ENCODE measurements at places on chromosomes 16 and 17. TPM values are rescaled to one million over a fixed set of nuclear protein-coding genes. Genes with fewer than 3 reads are reported as not detected.

DNA sequence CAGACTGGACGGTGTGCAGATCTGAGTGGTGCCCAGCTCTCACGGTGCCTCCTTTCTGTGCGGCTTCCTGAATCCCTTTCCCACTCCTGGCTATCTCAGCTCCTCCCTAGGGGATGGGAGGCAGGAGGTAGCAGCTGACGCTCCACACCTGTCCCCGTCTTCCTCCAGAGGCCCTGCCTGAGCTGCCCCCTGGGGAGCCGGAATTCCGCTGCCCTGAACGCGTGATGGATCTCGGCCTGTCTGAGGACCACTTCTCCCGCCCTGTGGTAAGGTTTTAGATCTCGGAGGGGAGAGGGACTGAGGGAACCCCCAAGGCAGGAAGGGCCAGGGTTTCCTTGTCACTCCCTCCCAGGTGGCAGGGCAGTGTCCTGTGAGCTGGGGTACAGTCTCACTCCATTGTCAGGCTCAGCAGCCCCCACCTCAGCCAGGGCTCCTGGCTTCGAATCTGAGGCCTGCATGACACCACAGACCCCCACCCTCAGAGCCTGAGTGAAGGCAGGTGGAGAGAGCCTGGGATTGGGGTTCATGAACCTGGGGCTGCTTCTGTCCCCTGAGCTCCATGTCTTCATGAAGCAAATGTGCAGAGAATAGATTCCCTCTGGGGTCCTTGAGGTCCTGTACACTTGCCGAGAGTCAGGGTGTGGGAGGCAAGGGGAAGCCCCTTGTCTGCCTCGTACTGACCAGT, 6.6 kb downstream of the DEF8 start:
- DNase-seq: no peak

GRCh38 chr17:48615047-48615962, at the start of gene HOXB8:
HOXB8 (minus strand) TSS chr17:48615292; CDS start chr17:48614704, 588 bp downstream.
- DNase-seq: no peak

DNA sequence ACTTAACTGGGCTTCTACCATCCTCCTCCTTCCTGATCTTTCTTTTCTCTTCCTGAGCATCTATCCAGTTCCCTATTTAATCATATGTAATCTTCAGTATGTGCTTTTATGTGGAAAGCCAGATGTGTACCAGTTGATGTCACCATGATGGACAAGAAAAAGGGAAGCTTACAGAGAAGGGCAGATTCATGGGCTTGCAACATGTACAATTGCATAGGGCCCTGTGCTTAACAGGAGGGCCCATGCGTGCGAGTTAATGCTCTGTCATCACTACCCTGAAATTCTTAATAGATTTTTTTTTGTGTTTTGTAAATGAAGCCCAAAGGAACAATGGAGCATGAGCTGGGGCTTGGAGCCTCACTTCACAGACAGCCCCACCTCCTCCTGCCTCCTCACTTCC, 124.3 kb downstream of the CDH13 start:
- no peak for DNase-seq

DNA sequence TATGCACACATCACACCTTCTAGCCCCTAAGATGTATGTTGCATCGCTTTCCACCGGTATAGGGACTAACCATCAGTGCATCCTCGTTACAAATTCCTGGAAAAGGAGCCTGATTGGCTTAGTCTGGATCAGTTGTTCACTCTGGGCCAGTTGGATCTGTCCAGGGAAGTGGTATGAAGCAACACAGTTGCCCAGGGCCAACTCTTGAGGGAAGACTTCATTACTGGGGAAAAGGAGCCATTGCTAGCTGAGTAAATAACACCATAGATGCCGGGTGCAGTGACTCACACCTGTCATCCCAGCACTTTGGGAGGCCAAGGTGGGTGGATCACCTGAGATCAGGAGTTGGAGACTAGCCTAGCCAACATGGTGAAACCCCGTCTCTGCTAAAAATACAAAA, 275.2 kb upstream of the RBFOX1 start:
- no peak for DNase-seq

DNA sequence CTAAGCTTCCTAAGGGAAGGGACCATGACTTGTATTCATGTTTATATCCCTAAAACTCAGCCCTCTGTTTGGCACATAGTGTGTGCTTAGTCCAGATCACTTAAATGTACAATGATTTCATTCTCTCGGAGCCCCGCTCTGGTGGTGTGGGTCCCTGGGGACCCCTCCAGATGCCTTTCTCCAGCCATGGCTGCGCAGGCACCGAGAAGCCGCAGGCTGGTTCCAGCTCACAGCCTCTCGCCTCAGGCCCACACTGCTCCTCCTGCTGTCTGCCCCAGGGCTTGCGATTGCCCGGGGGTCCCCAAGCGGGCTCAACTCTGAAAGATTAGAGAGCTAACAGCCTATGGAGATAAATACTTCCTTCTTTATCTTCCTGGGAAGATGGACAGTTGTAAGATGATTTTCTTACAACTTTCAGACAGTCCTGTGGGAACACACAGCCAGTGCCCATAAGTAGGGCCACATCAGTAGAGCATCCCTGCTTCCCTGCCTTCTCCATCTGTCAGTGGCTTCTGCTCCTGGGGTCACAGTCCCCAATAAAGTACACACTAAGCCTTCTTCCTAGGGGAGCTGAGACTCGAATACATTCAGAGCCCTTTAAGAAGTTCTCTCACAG, 66.2 kb downstream of the CENPV start:
- DNase-seq: no peak

DNA sequence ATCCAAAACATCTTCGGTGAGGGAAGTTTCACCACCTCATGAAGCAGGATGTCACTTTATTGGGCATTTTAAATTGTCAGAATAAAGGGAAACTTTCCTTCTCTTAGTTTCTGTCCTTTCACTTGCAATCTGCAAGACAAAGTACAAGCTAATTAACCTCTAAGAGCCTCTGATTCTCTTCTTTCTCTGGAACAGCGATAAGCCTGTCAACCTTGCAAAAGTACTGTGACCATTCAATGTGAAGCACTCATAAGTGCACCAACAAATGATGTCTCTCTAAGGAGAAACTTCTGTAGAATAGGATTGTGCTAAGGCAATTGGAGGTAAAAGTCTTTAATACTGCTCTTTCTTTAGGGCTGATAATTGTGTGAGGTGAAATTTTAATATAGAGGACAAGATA, 1622.3 kb downstream of the CDH8 start:
- no peak for DNase-seq

DNA sequence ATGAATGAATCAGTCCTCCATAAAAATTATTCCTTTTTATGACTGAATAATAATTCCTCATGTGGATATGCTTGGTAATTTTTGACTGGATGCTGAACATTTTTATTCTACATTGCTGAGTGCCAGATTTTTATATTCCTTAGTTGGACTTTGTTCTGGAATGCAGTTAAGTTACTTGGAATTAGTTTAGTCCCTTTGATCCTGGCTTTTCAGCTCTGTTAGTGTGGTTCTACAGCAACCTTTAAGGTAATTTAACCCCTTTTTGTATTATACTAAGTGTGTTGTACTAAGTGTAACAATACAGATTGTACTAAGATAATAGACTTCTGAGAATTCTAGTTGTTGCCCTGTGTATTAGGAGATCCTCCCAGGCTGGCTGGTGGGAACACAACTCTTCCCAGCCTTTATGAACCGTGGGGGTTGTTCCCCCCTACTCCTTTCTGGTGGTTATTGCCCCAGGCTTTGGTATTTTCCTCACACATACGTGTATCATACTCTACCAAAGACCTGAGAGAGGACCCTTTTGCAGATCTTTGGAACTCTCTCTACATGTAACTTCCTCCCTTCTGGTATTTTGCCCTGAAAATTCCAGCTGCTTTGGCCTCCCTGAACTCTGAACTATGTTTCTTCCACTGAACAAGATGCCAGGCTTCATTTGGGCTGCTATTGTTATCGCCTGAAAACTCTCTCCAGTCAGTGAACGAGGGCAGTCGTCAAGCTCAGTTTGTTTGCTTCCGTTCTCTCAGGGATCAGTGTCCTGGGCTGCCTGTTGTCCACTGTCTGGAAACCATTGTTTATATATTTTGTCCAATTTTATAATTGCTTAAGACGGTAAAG, 30.5 kb downstream of the TANGO6 start:
- DNase-seq: no peak

- peak; percentile 55 for DNase-seq
These were observed 5.8 kb upstream of the CBX4 start for GRCh38 chr17:79844869-79845600.

DNA sequence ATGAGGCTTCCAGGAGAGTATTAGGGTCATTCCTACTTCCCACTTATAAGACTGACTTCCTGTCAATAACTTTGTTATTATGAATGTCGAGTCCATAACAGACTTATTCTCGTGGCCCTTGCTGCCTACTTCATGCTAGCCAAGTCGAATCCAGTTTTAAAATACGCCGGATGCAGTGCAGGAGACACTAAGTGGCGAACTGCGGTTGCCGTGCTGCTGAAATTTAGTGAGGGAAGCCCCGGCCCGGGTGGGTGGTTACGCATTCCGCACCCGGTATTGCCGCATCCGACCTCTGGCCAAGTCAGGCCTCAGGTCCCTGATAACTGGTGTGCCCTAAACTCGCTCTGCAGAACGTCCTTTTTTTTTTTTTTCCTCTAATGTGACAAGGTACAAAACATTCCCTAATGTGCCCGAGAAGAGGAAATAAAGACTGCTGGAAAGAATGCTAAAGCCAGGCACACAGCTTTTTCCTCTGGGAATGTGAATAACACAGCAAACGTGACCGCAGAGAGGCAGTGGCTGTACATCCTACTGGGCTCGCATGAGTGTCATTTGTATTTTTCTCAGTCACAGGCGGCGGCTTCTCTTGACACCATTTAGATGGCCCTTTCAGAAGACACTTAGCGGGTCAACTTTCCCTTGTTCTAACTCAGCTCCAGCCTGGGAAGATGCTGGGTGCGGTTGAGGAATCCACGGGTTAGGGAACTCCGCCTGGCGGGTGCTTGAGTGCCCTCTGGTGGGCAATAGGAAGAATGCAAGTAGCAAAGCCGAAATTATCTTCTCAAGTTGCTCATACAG, 7.1 kb upstream of the AKTIP start:
- peak; percentile 61 for DNase-seq

- DNase-seq: no peak
These were observed 180.4 kb downstream of the IRF8 start for GRCh38 chr16:86079255-86079885.

- DNase-seq: no peak
These were observed 18.2 kb upstream of the MAP3K14 start for GRCh38 chr17:45334701-45335677.

DNA sequence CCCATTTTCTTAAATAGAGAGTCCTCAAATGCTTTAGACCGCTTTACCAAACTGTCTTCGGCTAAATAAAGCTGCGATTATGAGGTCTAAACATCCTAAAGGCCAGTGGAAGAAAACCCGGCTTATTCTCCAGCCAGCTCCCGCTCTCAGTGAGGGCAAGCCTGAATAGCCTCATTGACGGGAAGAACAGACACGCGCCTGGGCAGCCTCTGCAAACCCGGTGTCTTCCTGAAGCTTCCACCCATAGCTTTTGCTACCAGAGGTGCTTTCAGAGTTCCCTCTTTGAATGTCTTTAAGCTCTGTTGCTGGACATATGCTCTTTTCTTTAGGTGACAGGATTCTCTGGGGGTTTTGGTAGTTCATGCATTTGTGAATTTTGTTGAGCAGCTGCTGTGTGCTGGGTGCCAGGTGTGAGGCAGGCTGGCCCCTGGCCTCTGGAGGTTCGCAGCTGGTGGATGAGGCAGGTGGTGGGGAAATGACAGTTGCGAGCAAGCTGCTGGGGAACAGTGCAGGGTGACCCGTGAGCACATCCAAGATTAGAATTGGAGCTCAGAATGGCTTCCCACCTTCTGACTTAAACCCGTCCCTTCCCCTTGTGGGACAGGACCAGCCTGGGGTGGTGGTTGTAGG, 44.7 kb downstream of the CRISPLD2 start:
- no peak for DNase-seq

- DNase-seq: no peak
These were observed 9.2 kb downstream of the FMNL1 start for GRCh38 chr17:45230787-45231480.

GRCh38 chr17:68623811-68624210, 22.6 kb upstream of the FAM20A start:
- DNase-seq: no peak

GRCh38 chr16:58853854-58854791, 120.0 kb upstream of the GOT2 start:
- DNase-seq: no peak

DNA sequence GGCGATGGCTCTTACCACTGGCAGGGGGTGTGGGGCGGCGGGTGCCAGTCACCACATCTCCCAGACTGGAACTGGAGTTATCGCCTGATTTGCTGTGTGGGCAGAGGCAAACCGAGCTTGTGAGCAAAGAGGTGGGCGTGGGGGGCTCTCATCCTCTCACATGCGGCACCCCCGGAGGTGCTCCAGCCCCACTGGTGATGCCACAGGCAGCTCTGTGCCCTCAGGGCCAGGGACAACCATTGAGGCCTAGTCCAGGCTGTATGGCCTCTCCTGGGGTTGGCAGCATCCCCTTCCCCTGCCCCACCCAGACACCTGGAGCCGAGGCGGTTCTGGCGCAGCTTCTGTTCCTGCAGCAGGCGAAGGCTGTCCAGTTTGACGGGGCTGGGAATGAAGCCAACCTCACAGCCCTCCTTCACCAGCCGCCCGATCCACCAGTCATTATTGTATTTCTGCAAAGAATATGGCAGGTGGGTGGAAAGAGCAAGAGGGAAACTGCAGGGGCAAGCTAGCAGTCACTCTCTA, 10.9 kb downstream of the CACNB1 start:
- DNase-seq: no peak

DNA sequence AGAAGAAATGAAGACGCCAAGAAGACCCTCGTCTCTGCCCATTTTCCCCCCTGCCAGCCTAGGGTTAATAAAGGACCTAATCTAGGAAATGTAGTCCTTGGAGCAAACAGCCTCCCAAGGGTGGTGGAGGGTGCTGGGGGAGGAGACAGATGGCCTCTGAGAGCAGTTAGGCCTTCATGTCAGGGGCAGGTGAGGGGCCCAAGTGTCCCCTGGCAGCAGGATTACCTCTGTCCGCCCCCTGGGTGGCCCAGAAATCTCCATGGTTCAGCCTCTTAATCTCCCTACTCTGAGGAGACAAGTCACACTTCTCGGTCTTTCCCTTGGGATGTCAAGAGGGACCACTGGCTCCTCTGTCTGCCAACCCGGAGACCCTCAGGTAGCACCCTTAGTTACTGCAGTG, 365.4 kb upstream of the TNRC6C start:
- DNase-seq: no peak

- peak; percentile 90 for DNase-seq
These were observed 233.6 kb downstream of the SEC14L1 start for GRCh38 chr17:77374170-77374936.

GRCh38 chr16:54426553-54426849, 139.9 kb upstream of the IRX3 start:
- DNase-seq: no peak

GRCh38 chr16:19499481-19499880, 22.4 kb downstream of the GDE1 start:
- DNase-seq: no peak

- peak; percentile 44 for DNase-seq
These were observed 27.2 kb downstream of the ABCC3 start for GRCh38 chr17:50661795-50662391.

- peak; percentile 50 for DNase-seq
These were observed 65.2 kb upstream of the TOB1 start for GRCh38 chr17:50931144-50931908.

Gene PRAC1
- total RNA-seq: not detected

Gene IKZF3
- total RNA-seq: 31.9 TPM

Gene PIK3R6
- total RNA-seq: 18.3 TPM

Gene CHST4
- not detected for total RNA-seq

Gene CRYBA1
- not detected for total RNA-seq

Gene C17orf100
- total RNA-seq: 0.92 TPM

Gene SCNN1B
- total RNA-seq: not detected

Gene KCTD19
- 1.1 TPM for total RNA-seq

Gene MYOCD
- total RNA-seq: not detected
